ENCODE measurements at places on chromosomes 4 and X. TPM values are rescaled to one million over a fixed set of nuclear protein-coding genes. Genes with fewer than 3 reads are reported as not detected.

The CDX4 gene
- not detected for polyA plus RNA-seq

The GLRA3 gene
- polyA plus RNA-seq, result not detected

The GDPD2 gene
- not detected for polyA plus RNA-seq

The TLR1 gene
- polyA plus RNA-seq, result 5.9 TPM

The SMARCA1 gene
- 17.4 TPM for polyA plus RNA-seq
